ENCODE measurements at places on chromosomes 16 and 17. TPM values are rescaled to one million over a fixed set of nuclear protein-coding genes. Genes with fewer than 3 reads are reported as not detected.

DNA sequence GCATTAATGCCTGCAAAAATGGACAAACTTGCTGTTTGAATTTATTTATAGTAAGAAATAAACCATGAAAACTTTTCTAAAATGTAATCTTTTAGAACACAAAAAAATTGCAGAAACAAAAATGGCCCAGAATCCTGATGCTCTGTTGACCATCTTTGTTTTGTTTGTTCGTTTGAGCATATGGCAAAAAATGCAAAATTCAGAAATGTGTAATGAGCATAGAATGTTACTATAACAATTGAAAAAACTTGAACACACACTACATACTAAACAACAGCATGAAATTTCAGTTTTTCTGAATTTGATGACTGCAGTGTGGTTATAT is 1.1 kb upstream of the KPNA2 start:
- DNase-seq = no peak

DNA sequence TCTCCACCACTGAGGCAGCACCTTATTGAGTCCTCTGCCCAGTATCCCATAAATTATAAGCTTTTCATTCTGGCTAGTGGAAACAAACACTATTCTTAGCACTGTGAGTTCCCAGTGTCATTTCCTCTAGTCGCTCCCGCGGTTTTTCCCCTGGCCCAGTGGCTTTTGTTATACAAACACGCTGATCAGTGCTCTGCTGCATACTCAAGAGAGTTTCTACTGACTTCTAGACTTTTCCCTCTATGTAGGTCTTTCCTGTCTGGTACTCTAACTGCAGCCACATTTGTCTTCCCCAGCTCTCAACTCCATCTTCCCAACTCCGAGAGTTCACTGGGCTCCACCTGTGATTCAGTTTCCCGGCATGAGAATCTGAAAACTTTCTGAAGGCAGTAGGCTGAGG is 556.6 kb upstream of the SALL1 start:
- no peak for DNase-seq

DNA sequence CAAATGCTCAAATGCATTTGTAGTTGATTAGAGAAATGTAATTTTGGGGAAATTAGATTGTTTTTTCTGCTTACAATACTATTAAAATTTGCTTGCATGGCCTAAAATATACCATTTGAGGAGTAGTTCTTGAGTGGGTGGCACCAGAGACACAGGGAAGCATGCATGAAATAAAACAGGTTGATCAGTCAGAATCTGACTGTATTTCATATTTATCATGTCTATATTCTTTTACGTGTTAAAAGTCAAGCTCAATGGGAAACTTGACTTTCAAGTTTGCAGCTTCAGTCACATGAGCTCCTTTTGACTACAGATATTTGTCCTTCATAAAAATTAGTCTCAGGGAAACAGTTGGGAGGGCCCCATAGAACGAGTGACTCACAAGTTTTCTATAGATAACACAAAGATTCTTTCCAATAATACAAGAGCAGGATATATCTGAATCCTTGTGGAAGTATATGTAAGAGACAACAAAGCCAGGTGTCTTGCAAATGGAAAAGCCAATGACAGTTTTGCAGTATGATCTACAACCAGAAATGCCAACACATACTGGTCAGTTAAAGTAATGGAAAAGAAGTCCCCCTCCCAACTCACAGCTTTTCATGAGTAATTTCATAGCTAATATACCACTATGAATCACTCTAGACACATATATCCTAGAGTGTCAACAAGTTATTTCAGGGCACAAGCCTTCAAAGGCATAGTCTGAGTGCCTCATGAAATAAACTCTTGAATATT is 42.2 kb upstream of the CORO6 start:
- no peak for DNase-seq

DNA sequence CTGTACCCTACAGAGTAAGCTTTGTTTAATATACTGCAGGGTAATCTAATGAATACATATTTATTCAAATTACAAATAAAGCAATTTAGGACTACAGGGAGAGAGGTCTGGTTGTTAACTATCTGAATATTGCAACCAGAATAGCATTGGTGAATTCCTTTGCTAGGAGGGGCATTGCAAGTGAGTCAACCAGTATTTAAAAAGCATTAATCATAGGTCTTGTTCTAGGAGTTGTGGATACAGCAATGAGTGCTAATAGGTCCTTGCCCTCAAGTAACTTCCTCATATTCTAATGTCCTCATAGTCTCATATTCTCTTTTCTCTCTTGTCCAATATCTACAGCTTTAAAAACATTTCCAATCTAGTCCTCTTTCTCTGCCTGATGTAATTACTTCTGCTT is 531.4 kb downstream of the CDH11 start:
- DNase-seq = no peak

Gene CCDC78
- total RNA-seq = 0.50 TPM

Gene PRSS36
- 4.2 TPM for total RNA-seq

DNA sequence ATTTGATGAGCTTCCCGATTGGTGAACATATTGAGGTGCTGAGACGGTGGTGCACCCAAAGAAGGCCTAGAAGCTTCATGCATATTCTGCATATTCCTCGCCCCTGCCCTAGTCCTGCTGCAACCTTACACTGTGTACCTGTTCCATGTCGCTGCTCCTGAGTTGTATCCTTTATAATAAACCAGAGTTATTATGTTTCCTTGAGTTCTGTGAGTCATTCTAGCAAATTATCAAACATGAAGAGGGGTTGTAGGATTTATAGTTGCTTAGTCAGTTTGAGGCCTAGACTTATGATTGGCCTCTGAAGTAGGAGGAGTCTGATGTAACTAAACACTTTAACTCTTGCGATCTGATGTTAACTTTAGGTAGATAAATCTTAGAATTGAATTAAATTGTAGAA is 436.8 kb downstream of the CA10 start:
- no peak for DNase-seq
